ENCODE measurements at places on chromosomes 5 and 9. TPM values are rescaled to one million over a fixed set of nuclear protein-coding genes. Genes with fewer than 3 reads are reported as not detected.
A peak's percentile ranks its signal among the peaks of the same experiment; 100 is the strongest.

GRCh38 chr9:6605202-6605601, 40.3 kb downstream of the GLDC start:
- no peak for DNase-seq

DNA sequence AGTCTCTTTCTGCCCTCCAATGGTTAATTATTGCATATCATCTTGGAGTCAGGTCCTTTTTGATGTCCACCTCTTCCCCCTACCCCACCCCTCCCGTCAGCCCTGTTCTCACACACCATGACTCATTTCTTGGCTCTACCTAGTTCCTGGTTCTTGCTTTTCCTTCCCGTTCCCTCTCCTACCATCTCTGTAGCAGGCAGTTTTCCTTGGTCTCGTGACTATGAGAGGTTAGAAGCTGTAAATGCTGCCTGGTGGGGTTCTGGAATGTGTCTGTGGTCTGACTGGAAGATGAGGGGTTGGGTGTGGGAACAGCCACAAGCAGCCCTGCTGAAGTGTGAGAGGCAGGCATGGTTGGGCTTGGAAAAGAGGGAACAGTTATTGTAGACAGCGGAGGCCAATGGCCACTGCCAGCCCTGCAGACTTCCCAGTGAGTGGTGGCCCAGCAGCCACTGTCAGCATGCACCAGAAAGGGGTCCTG, 18.2 kb downstream of the SLC22A5 start:
- peak; percentile 99 for DNase-seq

The RAPGEF1 gene
- 34.8 TPM for total RNA-seq

DNA sequence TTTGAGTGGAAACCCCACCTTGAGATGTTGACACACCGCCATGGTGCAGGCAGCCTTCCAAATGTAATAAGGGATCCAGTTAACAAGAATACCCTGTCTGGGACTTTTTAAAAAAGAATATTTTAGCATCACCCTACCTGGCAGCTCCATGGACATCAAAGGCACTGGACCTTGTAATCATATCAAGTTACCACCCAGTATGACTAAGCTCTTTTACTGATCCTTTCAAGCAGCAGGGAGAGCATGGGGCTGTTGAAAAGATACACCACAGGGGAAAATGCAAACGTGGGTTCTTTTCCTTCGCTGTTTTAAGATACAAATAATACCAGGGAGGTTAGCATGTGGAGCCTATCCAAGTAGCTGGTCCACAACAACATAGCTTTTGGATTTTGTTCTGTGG, 211.2 kb downstream of the SAXO1 start:
- peak; percentile 16 for DNase-seq

DNA sequence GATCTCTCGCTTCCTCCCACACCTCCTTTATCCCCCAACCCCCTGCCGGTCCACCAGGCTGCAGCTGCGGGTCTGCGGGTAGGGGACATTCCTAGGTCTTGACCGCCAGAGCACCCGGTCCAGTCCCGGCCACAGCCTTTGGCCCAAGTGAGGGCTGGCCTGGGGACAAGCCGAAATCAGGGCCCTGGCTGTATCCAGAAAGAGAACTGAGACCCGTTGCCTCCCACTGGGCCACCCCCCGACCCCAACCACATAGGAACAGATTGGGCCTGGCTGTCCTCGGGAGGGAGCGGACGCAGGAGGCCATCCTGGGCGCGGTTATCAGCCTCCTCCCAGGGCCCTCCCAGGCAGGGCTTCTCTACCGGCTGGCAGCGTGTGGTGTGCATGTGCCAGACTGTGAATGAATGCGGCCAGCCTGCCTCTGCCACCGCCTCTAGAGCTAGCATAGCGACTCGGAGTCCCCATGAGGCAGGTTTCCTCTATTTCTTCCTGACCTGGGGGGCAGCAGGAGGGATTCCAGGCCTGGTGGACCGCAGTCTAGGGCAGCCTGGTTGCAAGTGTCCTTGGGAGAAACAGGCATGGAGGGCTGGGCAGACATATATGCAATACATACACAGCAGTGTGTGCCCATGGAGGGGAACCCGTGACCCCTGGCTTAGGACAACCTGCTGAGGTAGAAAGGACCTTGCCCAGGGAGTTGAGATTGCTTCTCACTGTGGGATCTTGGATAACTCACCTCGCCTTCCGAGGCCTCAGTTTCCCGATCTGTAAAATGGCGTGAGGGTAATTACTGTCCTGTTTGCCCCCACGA, 1.2 kb downstream of the N4BP3 start:
- DNase-seq: no peak
